Activated CD4-positive, alpha-beta T cell treated with anti-CD3 and anti-CD28 coated beads, Interleukin-2, amount 50 U/mL, for 24 hours (primary cell): ENCODE measurements at places on chromosomes 11 and 22.

GRCh38 chr11:134483857-134484256 lies 71.8 kb upstream of the B3GAT1 start:
- DNase-seq: no peak

- no peak for DNase-seq
Observed at GRCh38 chr11:43994196-43994595, 51.8 kb downstream of the C11orf96 start.

DNA sequence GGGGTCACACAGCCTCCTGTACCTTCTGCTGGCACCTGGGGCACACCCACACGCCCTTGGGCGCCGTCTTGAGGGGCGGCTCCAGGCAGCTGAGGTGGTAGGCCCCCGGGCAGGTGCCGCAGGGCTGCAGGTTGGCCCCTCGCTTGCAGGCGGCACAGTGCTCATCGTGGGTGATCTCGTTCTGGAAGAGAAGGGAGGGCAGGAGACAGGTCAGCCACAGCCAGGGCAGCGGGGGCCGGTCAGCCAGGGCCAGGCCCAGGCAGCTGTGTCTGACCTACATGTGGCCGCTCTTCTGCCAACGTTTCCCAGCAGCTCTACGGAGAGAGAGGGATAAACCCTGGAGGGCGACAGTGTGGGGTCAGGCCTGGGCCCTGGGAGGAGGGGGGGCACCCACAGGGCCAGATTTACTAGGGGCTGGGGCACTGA lies 121.9 kb downstream of the PHF21B start:
- DNase-seq: no peak

GRCh38 chr22:24944217-24944937 lies 2.1 kb downstream of the LHFPL7 start:
- DNase-seq: no peak

DNA sequence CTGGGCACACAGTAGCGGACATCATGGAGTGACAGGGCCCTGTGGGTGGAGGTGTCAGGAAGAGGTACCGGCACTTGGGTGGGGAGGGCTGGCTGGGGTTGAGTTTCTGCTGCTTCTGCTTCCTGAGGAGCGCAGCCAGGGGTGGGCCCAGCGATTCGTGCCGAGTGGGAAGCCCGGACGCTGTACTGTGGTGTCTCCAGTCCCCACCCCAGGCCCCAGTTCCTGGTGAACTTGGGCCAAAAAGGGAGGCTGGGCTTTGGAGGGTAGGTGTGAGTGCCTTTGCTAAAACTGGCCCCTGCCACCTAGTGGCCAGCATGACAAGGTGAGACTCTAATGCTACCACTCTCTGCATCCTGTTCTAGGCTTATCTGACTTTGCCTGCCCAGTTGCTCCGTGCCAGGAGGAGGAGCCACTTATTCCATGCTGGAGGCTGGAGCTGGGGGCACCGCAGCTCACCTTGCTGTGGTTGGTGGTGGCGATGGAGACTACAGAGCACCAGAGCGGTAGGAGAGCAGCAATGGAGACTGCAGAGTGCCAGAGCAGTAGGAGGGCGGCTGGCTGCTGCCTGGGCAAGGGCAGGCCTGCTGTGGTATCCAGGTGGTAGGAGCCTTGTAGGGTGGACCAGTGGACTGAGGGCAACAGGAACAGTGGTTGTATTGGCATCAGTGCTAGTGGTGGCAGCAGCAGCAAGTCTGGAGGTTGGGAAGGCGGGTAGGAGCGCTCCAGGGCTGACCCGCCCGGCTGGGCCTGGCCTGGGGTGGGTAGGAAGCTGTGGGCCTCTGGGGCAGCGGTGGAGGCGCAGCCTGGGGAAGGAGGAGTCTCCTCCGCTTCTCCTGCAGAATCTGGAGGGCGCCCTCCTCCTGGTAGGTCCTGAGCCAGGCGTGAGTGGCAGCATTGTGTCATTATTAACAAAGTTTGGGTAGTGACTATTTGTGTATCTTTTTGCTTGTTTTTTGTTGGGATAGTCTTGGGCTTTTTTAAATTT lies 2.2 kb upstream of the RFPL2 start:
- no peak for DNase-seq

DNA sequence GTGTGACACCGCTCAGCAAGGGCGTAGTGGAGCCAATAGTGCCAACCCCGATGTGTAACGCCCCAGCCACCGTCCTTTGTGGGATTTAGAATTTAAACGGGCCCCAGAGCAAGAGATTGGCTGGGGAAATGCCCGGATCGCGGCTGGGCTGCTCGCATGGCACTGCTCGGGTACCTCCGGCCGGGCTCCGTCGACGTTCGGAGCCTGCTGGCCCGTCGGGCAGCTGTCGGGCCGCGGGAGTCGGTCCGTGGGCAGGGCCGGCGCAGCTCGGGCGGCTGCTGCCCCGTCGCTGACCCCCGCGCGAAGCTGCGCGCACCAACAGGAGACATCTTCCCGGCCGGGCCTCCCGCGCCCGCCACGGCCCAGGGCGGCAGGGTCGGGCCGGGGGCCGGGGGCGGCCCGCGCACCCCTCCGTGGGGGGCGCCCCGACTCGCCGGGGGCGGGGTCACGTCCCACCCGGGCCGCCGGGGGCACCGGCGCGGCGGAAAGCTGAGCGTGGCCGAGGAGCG lies 1.3 kb upstream of the KDM2A start:
- no peak for DNase-seq

DNA sequence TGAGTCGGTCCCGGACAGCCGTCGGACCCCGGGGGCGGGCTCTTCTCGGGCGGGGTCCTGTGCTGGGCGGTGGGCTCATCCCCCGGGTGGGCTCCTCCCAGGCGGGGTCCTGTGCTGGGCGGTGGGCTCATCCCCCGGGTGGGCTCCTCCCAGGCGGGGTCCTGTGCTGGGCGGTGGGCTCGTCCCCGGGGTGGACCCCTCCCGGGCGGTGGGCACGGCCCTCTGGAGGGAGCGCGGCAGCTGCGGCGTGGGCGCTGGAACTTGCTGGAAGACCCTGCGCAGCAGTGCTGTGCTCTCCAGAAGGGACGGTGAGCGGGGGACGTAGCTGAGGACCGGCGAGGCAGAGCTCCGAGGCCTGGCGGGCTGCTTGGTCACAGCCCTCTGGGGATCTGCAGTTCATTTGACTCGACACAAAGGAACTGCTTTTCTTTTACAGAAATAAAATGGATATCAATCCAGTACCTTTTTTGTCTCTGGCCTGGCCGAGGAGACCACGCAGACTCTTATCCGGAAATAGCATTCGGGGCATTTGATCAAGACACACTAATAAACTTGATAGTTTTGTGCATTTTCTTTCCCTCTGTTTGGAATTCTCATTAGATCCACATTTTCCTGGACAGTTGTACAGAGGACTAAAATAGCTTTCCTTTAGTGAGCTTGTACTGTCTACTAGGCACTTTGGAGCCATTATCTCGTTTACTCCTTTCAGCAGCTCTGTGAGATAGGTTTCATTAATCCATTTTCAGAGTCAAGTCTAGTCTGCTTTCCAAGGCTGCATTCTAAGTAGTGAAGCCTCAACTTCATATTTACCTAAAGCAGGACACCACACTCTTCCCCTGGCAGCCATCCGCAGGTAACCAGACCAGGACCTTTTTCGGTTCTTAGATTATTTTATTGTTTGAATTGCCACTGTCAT lies 812 bp downstream of the JAM3 start:
- no peak for DNase-seq

GRCh38 chr11:57425565-57426438 lies 1.1 kb downstream of the SLC43A3 start:
- DNase-seq: no peak

- no peak for DNase-seq
Observed at GRCh38 chr22:32976506-32976905, 81.7 kb downstream of the SYN3 start.

DNA sequence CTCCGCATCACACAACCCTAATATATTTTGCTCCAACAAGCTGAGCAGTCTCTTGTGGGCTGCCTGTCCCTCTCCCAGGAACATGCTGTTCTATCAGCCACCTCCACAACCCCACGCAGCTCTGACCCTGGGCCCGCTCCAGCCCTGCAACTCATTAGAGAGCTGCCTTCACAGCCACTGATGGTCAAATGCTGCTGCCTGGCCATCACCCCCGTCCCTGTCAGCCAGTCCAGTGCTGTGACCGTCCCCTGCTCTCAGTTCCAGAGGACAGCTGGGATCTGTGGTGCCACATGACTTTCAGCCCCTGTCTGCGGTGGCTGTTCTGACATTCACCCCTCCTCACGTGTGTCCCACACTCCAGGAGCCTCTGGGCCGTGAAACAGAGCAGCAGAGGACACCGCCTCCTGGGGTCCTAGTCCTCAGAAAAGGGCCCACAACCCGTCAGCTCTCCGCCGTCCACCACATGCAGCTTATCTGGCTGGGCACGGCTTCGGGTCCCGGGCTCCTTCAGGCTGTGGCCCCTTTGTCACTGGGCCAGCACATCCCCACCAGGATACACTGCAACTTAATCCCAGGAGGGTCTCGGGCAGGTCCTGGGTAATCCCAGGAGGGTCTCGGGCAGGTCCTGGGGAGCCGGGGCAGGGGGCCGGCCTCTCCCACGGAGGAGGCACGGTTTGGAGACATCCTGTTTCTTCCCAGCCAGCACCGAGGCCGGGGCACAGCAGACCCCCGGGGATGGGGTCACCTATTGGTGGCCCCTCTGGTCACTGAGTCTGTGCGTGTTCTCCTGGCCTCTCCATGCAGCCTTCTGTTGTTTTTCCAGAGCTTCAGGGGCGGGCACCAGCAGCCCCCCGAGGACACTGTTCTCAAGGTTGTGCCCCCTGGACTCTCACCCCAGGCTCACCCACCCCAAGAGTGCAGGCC lies 15.1 kb downstream of the CRELD2 start:
- DNase-seq: no peak

DNA sequence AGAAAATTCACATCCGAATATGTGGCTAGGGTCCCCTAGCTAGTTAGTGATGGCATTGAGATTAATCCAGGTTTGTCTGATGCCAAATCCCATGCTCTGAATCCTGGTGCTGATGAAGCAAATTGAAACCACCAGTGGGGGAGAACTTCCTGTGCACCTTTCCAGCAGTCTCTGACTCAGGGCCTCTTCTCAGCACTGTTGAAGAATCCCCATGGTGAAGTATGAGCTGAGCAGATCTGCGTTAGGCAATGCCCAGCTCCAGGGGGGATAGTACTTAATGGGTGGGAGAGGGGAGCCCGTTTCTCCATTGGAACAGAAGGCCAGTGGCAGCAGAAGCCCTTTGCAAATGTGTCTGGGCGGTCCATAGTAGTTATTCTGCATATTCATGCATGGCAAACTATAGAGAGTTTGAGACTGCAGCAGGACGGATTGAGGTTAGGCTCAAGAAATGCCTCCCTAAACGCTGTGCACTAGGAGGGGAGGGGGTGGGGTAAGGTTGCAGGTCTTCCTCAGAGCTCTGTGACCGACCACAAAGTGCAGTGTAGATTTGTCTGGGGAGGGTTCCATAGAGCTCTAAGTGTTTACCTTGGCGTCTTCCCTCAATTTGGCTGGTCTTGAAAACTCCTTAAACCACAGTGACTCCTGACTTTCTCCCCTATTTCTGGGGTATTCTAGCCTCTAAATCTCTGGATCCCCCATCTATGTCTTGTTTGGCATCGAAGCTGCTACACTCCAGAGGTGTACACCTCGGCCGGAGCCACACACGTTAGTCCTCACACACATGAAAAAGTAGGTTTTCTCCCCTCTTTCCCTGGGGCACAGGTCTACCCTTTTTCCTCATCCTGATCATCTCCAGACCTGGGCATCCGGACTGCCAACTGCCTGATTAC lies 4.8 kb downstream of the POU2F3 start:
- DNase-seq: no peak

- DNase-seq: no peak
Observed at GRCh38 chr11:83007477-83007876, 64.2 kb downstream of the RAB30 start.

- no peak for DNase-seq
Observed at GRCh38 chr11:12075822-12076821, 34.3 kb upstream of the MICAL2 start.

- DNase-seq: no peak
Observed at GRCh38 chr11:110447897-110448745, 18.4 kb downstream of the FDX1 start.

GRCh38 chr11:33062137-33062536 lies 22.8 kb downstream of the TCP11L1 start:
- no peak for DNase-seq

- DNase-seq: no peak
Observed at GRCh38 chr11:91194546-91194945, 971.7 kb upstream of the CHORDC1 start.

GRCh38 chr22:23569716-23570115 lies 10.4 kb downstream of the IGLL1 start:
- DNase-seq: no peak

GRCh38 chr11:131616481-131617140 lies 246.2 kb downstream of the NTM start:
- no peak for DNase-seq

DNA sequence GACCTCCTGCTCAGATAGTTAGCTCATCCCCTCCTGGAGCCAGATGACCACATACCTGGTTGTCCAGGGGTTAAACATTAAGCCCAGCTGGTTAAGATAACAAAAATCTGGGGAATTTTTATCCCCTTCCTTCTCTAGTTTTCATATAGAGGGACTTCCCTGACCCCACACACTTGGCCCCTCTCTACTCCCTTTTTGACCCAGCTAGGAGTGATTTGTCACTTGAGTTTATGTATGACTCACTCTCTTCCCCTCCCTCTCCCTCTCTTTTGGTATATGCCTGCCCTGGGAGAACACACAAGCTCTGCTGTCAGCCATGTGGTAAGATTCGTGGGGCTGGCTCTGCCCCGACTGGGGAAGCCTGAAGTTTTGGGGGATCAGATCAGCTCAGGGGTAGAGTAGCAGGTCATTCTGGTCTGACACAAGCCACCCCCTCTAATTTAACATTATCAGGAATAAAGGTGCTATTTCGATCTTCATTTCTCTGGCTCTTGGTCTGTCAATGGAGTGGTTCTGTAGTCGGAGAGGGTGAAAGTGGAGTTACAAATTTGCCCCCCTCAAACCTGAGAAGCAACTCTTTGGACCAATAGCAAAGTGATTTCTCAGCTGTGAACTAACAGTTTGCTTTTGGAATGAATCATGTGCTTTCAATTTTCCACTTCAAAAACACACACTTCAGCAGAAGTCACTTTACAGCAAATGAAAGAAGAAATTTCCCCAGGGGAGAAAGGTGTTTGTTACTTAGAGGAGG lies 415.3 kb upstream of the CADM1 start:
- DNase-seq: no peak

DNA sequence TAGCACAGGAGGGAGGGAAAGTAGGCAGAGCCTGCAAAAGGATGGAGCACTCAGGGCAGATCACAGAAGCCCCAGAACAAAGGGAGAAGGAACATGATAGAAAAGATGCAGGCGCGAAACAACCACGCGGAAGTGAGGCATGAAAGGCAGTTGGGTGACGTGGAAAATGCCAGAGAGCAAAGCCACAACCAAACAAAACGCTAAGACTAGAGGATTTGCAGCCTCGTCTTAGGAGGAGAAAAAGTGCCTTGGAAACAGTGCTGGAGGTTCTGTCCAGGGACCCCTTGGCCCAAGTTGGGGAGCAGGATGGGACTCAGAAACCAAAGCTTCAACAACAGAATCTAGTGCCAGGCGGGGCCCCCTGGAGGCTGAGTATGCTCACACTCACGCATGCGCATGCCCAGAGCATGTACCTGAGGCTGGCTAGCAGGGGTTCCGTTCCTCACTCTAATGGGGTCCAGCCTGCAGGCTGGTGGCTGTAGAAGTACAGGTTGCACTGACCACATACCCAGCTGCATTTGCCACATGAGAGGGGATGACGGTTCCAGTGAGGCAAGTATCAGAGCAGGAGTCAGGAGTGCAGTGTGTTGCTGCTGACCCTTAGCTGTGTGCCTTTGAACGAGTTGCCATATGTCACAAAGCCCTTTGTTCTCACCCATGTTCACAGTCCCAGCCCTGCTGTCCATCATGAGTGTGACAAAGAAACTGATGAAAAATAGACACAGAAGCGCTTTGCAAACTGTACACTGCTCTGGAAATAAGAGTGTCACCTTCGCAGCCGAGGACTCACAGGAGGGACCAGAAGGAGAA lies 568.6 kb upstream of the CADM1 start:
- DNase-seq: no peak
